ENCODE measurements at places on chromosomes 6 and 20.

- DNase-seq = no peak
Measured at GRCh38 chr6:17477356-17477755, 84.0 kb downstream of the CAP2 start.

- DNase-seq = no peak
Measured at GRCh38 chr6:10276106-10276505, 138.8 kb downstream of the TFAP2A start.

DNA sequence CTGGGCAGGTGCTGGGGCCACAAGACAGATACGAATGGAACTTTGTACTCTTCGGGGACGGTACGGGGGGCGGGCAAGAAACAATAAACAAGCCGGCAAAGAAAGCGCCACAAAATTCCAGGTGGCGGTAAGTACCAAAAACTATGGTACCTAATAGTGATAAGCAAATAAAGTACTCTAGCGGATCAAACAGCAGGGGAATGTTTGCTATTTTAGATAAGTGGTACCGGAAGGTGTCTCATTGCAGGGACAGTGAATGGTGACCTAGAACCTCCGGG lies 15.1 kb upstream of the RIPK1 start:
- DNase-seq = no peak

- no peak for DNase-seq
Measured at GRCh38 chr20:38199501-38200390, 34.7 kb upstream of the TGM2 start.
